Adipocyte (in vitro differentiated cells): ENCODE measurements at places on chromosomes 3 and 15.

DNA sequence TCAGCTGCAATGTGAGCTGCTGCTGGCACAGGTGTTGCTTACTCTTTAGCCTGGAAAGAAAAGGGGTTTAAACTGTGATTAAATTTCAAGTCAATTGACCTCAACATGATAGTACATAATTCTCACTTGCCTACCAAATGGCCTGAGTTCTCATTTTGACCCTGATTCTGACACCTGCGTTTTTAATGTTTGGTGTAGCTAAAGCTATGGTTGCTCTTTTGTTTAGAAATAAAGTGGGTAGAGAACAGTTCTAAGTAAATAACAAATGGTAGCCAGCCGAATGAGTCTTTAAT lies 100.8 kb upstream of the SOX2 start:
- no peak for DNase-seq

GRCh38 chr3:101279765-101280385 lies 40.5 kb downstream of the IMPG2 start:
- no peak for DNase-seq

DNA sequence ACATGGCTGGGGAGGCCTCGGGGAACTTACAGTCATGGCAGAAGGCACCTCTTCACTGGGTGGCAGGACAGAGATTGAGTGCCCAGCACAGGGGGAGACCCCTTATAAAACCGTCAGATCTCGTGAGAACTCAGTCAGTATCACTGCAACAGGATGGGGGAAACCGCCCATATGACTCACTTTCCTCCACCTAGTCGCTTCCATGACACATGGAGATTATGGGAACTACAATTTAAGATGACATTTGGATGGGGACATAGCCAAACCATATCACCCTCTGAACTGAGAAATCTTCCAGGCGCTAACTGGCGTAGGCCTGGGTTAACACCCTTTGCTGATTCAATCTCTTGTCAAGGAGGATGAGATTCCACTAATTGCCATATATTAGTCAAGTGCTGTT lies 392.3 kb downstream of the FEZF2 start:
- DNase-seq: no peak

GRCh38 chr3:38454884-38455638 lies 1.4 kb downstream of the ACVR2B start:
- DNase-seq: peak; percentile 70

GRCh38 chr3:61333192-61333961 lies 82.1 kb upstream of the FHIT start:
- no peak for DNase-seq

- DNase-seq: no peak
Measured at GRCh38 chr15:99165020-99165790, 60.3 kb downstream of the SYNM start.

- DNase-seq: no peak
Measured at GRCh38 chr3:27567251-27567650, 83.1 kb upstream of the SLC4A7 start.

DNA sequence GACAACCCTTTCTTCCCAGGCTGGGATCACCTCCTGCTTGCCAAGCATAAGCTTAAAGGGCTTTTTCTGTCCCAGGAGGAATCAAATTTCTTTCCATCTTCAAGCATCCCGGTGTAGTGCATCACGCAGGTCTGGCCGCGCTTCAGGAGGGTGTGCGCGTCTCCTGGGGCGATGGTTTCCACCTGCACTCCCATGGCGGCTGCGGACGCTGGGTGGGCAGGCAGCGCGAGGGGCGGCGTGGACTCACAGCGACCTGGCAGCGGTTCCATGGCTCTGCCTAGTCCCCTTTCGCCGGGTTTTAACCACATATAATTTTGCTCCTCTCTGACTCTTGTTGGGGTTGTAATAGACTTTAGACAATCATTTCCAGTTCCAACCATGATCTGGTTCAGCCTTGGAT lies 10.6 kb upstream of the TM4SF4 start:
- no peak for DNase-seq

- no peak for DNase-seq
Measured at GRCh38 chr15:40301467-40302179, 6.1 kb downstream of the PLCB2 start.

DNA sequence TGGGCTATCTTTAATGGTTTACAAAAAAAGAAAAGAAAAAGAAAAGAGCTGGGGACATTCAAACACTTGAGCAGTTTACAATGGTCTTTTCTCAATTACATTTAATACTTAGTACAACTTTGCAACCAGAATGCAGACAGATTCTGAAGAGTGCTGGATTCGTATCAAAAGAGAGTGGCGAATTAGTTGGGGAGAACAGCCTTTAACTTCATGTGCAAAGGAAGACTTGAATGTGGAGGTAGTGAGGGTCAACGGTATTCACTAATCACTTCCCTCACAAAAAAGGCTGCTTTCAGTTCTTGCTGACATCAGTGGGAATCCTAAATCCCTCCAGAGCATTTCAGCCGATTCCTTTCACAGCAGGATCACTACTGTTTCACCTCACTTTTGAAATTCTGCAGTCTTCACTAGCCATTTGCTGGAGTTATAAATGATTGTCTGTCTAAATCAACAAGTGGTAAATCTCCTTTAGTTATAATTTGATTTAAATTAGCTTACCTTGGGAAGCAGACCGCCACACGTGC lies 323.0 kb upstream of the SEMA6D start:
- no peak for DNase-seq

- no peak for DNase-seq
Measured at GRCh38 chr15:96268442-96269204, 61.9 kb upstream of the NR2F2 start.

- no peak for DNase-seq
Measured at GRCh38 chr3:173568623-173569022, 171.1 kb downstream of the NLGN1 start.

- DNase-seq: no peak
Measured at GRCh38 chr15:58555162-58556027, 123.6 kb downstream of the LIPC start.

DNA sequence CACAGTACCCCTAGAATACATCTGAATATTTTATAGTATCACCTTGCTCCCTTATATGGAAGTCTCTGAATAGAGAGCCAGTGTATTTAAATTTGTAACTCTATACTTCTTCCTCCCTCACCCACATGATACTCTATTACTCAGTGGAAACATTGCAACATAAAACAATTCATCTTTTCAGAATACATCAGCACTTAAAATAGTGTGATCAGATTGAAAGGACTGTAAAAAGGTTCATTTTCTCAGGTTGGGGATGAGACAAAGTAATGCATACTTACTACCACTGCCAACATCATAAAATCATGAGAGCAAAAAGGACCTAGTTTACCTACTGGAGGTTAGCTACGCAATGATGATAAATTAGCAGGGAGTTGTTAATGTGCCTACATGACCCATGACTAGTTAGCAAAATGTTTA lies 13.8 kb upstream of the THRB start:
- DNase-seq: peak; percentile 78

DNA sequence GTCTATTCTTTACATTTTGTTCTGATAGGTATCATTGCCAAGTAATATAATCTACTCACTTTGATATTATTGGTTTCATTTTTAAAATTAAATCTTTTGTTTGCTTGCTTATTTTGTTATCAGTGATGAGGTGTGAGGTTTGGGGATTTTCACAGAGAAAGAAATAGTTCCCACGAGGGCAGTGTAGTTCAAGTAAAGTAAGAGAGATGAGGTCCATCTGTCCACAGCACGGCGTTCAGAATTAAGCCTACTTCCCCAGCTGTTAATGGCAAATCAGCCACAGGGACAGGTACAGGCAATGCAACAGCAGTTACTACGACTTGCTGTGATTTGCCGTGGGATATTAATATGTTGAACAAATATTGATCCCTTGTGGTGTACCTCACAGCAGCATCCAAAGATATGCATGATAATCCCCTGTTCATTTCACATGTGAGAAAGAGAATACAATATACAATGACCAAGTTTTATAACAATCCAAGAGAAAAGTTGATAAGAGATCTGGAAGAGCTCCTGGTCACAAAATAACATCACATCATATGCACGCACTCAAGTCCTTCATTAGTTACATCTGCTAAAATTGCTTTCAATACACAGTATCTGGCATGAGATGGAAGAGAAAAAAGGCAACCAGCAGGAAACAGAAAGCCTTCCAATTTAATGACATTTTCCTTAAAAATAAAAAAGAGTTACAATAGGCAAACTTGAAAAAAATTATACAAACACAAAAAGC lies 131.6 kb downstream of the TUSC7 start:
- DNase-seq: no peak

DNA sequence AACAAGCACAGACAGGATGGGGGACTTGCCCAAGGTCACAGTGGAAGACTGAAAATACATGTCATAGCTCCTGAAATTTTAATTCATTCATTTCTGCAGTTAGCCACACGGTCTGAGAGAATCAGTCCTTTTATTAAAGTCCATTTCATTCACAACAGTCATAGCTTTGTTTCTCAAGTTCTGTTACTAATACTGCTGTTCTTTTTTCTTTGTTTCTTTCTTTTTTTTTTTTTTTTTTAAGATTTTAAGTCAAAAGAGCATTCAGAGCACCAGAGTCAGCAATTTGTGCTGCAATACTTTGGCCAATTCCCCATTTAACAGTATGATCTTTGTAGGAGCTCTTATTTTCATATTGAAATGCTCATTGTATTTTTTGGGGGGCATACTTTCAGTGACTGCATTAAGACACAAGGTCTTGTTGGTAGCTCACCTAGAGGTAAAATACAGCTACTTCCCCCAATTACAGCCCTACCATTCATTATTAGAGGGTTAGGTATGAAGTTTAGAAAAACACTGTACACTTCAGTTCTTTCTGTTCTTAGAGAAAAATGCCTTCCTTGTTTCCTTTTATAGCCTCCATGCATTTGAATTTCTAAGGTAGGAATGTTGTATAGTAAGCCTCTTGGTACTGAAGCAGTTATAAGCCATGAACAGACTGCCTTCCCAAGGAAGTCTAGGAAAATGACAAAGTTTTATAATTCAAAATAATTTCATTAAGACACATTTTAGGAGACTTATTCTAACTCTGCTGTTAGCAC lies 9.6 kb downstream of the GALK2 start:
- DNase-seq: no peak

GRCh38 chr15:85104584-85104983 lies 122.9 kb downstream of the PDE8A start:
- DNase-seq: no peak

DNA sequence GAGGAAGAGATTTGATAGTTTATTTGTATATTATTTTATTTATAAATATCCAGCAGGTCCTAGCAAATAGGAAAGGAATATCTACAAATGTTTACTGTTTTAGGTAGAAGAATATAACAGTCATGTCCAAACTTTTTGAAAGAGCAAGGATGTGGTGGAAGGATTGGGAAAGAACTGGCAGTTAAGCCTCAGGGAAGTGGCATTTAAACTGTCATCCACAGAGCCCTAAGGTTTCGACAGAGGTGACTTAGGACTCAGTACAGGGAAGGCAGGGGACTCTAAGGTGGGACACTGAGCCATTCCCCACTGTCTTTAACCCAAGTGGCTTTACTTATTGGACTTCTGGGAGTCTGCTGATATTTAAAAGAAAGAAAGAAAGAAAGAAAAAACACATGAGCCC lies 11.8 kb upstream of the TMEM87A start:
- DNase-seq: peak; percentile 49

GRCh38 chr3:152147748-152148147 lies 121.0 kb upstream of the MBNL1 start:
- DNase-seq: no peak

DNA sequence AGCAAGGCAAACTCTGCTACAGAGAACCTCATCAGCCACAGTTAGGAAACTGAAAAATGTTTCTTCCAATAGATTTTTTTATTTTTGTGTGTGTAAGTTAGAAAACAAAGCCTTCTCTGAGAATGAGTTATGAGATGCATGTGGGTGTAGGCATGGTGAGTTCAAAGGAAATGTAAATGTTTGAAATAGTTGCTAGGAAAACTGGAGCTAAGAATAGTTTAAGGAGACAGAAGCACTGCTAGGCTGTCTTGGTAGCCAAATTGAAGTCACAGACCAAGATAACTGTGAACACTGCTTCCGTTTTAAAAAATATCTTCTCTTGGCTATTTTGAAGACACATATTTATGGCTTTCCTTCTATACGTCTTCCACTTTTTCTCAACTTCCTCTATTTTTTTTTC lies 1501.2 kb upstream of the CADM2 start:
- DNase-seq: no peak

- DNase-seq: peak; percentile 2
Measured at GRCh38 chr3:189419038-189419437, 212.2 kb upstream of the TP63 start.

DNA sequence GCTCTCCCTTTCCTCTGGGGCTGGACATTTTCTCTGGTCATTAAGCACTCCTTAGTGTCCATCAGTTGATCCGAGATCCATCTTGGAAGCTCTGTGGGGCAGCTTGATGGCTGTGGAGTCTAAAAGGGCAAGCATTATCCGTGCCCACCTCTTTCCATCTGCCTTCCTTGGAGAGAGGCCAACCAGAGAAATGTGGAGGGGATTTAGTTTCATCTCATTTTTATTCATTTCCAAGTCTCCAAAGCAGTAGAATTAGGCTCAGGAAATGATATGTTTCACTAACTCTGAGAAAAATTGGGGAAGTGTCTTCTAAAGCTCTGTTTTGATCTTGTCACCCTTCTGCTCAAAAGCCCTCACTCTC lies 95.9 kb upstream of the KLHL25 start:
- DNase-seq: no peak

GRCh38 chr15:60859996-60860494 lies 369.1 kb downstream of the RORA start:
- DNase-seq: no peak

DNA sequence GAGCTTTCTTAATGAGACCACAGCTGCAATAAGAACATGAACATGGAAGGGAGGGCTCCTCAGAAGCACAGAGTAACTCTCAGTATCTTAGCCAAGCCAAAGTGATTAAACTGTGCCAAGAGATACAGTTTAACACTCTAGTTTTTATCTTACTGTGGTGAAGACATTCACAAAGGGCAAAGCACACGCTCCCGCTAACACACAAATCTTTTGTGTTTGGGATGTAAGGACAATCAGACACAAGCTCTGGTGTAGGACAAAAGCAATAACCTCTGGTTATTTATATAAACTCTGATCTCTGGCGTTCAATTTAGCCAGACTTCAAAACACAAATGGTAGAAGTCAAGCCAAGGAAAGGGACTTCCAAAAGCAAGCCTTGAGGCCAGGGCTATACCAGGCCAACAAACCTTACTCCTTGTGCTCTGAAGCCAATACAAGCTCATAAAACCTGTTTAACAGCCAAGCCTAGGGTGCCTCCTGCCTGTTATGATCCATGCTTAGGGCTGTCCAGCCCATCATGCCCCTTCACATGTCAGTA lies 27.8 kb downstream of the DPH3 start:
- no peak for DNase-seq

DNA sequence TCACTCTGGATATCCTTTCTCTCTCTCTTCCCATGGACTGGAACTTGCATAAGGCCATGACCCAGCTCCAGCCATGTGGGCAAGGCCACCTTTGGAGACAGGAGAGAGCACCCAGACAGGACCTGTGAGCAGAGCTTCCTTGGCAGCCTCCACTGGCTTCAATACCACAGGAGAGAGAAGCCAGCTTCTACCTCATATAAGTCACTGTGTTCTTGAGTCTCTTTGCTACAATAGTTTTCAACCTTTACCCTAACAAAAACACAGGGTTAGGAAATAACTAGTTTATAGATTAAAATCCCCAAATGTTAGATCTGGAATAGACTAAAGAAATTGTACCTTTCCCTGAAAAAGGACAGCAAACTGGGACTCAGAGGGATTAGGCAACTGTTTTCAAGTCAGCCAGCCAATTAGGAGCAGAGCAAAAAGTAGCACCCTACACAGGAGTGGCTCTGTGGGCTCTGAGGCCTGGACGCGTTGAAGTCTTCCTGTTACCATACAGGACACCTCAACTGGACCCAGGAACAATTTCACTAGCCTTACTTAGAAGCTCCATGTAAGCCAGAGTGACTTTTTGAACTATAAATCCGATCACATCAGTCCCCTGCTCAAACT lies 211.5 kb upstream of the ICE2 start:
- DNase-seq: no peak

GRCh38 chr15:81013396-81013929 lies 12.7 kb downstream of the TLNRD1 start:
- DNase-seq: no peak
